ENCODE measurements at places on chromosomes 3 and 15.

- DNase-seq: no peak
Measured at GRCh38 chr3:41431386-41431785, 232.1 kb downstream of the CTNNB1 start.

- DNase-seq: peak; percentile 56
Measured at GRCh38 chr15:90931828-90932659, at the start of gene HDDC3. TSS of gene HDDC3 (minus strand) at chr15:90932549. CDS start at chr15:90932540, 9 bp downstream.

DNA sequence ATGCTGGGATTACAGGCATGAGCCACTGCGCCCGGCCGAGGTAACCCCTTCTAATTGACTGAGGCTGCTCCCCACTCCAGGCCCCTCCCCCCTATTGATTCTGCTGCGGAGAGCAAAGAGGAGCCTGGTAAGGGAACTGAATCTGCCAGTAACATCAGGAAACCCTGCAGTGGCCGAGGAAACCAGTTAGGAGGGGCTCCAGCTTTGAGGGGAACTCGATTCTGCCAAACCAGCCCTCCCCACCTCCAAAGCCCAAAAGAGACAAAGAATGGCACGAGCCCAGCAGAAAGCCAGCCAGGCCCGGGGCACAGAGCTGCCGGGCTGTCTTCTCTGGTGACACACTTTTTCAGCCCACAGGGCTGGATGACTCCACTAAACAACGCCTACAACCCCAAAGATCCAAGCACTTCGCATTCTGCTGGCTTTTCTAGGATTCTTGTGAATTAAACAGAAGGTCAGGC is 15.0 kb upstream of the ACAD9 start:
- DNase-seq: no peak

GRCh38 chr15:88630798-88631463 is 7.9 kb upstream of the ISG20 start:
- no peak for DNase-seq

GRCh38 chr3:171972871-171973348 is 66.5 kb upstream of the FNDC3B start:
- DNase-seq: no peak

GRCh38 chr15:40059821-40060220 is 20.8 kb upstream of the SRP14 start:
- DNase-seq: no peak

DNA sequence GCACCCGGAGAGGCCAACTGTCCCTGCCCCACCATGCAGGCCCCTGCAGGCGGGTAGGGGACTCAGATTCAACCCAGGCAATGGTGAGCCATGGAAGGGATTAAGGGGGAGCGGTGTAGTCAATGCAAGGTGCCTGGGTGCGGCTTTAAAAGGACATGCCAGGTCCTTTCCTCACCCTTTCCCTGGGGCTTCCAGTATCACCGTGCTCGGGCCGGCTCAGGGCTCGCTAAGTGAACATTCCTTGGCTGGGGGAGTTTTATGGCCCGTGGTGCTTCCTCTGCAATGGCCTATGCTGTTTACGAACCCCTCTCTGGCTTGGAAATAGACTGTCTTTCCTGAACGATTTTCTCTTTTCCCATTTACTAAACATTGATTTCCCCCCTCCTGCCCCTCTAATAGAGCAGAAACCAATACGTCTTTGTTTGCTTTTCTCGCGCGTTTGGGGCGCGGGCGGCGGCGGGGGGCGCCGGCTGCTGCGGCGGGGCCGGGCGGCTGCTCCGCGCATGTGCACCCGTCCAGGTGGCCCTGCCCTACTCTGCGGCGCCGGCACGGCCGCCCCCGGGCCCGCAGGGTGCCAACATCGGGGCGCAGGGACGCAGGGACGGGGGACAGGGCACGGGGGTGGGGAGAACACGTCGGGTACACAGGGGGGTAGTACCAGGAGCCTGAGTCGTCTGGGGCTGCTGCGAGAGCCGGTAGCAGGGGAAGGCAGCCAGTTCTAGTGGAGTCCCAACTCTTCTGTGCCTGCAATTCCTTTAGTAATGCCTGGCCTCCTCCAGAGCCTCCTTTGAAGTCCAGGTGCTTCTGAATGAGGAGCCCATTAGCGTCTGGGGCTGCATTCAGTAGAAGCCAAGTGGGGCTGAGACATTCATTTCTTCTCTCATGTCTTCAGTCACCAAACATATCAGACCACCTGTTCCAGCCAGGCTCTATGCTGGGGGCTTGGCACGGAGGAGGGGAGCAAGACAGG is 26.9 kb upstream of the CACNA2D2 start:
- no peak for DNase-seq

DNA sequence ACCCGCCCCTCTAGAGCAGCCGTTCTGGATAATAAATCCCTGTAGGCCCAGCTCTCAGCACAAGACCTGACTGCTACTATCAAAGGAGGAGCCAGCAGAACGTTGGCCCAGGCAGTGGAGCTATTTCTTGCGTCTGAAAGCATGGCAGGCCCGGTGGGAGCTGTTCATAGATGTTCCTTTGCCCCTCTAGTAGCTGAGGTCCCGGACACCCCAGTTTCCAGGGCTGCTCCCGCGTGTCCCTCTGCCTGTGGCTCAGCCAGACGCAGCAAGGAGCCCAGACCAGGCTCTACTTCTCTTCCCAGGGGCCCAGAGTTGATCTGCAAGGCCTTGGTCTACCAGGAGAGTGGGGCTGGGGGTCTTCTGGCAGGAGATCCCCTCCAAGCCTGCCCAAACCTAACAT is 76.1 kb downstream of the FAM174B start:
- no peak for DNase-seq

DNA sequence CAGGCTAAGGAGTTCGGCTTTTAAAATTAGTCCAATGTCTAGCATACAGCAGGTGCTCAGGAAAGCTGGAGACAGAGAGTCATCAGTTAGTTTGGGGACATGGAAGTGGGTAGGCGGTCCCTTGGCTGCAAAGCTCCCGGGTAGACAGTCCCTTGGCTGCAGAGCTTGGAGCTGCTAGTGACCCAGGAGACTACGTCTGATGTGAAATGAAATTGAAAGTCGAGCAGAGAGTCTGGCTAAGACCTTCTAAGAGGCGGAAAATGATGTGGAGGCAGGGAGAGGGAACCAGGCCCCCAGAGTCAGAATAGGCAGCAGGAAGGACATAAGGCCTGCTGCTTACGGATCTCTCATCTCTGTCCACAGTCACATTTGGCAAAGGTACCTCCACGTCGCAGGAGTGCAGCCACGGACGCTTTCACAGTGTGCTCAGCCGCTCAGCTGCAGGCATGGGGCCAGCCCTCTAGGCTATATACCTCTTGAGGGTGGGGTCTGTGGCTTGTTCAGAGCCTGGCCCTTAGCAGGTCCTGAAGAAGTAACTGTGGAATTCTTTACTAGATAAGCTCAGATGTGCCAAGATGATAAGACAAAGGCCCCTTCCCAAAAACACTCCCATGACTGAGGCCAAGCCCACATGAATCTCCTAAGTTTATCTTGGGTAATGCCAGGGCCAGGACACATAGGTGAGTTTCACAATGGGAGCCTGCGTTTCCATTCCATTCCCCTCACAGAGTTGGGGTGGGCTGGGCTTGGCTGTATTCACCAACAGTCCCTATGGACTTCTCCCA is 131.7 kb downstream of the XXYLT1 start:
- no peak for DNase-seq

DNA sequence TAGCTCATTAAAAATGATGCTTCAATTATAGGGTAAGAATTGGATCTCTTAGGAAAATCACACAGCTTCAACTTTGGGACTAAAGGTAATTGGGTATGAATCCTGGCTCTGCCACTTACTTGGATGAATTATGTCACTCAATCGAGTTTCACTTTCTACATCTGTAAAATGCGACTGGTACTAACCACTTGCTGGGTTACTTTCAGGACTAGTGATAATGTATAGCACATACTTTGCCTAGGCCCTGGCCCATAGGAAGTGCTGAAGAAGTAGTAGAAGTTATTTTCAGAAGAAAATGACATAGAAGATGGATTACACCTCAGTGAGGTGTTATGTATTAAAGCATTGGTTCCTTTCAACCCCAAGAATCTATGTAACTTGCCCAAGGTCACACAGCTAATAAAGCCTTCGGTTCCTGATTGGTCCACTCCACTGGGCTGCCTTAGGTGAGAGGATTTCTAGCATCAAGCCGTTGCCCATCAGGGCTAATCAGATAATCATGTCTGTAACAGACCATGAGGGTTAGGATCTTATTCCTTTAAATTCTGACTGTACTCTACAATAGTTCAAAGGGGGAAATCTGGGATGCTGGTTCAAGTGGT is 29.4 kb upstream of the AP4E1 start:
- DNase-seq: no peak

GRCh38 chr3:171850960-171851659 is 8.0 kb downstream of the TMEM212 start:
- DNase-seq: no peak

DNA sequence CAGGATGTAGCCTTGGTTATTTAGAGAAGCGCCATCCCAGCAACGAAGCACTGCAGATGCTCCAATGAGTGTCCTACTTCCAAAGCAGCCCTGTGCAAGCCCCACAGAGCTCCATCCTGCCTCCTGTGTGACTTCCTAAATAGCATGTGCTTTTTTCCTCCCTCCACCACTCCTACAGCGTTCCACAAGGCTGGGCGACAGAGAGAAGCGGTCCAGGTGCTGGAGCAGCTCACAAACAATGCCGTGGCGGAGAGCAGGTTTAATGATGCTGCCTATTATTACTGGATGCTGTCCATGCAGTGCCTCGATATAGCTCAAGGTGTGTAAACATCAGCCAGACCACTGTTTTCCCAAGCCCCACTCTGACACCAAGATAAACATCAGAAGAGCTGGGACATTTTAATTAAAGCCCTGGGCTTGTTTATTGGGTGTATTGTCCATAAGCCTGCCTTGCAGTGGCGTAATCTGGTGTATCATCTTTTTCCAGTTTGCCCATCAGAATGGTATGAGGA is 22.2 kb upstream of the RHO start:
- peak; percentile 86 for DNase-seq

DNA sequence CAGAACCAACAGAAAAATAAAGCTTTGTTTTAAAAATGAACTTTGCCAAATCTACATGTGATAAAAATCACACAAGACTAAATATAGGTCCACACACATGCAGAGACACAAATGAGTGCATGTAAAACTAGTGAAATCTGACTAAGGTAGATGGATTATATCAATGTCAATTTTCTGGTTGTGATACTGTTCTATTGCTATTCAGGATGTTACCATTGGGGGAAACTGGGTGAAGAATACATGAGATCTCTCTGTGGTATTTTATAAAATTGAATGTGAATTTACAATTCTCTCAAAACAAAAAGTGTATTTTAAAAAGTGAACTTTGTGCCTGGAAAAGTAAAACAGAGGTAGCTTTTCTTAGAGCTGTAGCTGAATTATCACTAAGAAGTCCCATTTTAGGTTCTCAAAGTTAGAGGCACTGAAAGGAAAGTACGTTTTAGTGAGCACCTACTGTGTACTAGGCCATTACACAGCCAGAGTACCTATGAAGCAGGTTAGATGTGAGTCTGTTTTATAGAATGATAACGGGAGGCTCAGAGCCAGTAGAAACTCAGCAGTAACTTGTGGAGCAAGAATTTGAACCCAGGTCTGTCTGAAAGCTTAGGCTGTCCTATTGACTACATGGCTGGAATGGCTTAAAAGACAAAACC is 8.2 kb downstream of the GRAMD2A start:
- no peak for DNase-seq

- DNase-seq: no peak
Measured at GRCh38 chr15:33494306-33494705, 183.5 kb downstream of the RYR3 start.

DNA sequence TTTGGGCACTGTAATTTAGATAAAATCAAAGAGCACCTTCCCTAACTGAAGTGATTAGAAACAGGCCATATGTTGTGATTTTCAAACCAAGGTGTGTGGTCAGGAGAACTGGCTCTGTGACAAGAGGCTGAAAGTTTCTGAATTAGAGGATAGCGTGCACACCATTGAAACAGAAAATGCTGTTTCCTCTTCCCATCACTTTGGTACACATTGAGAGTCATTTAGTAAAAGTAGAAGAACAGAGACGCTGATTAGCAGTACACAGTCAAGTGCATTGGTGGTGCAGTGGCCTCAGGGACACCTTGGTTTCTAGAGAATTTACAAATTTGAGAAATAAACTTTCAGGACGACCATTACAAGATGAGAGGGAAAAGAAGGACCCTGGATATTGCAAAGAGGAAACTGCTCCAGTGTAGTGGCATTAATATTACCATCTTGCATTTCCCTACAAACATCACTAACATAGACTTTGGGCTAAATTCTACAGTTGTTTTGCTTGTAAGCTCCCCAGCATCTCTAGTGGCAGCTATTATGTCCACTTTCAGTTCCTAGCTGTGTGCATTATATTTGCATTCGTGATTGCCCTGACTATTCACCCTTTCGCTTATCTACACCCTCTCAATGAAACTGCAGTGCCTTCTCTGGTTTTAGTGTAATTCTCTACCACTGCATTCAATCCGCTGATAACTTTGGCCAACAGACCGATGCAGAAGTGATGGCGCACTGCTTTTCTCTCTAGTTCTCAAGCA is 728.1 kb upstream of the GRM7 start:
- no peak for DNase-seq

DNA sequence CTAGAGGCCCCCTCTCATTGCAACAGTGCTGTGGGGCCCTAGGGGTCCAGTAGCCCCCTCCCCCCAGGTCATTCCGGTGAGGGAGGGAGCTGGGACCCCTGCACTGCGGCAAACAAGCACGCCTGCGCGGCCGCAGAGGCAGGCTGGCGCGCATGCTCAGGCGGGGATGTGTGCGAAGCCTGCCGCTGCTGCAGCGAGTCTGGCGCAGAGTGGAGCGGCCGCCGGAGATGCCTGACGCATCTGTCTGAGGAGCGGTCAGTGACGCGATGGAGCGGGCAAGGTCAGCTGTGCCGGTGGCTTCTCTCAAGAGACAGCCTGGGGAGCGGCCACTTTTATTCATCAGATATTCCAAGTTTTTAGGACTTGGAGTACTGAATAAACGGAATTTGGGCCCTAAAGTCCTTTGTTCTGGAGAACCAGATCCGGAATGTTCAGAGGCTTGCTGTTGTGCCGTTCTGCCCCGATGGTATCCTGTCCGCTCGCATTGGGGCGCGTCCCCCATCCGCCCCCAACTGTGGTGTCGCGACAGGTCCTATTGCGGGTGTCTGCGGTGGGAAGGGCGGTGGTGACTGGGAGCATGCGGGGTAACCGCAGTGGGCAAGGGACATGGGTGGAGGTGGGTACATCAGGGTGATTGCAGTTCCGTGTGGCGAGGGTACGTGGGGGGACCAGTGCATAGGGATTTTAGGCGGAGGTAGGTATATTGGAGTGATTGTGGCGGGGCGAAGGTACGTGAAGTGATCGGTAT is at the start of the genes SNRPN and SNURF:
SNRPN (plus strand) TSS at position 205 of the 748 bp plus-strand sequence. CDS start 19,467 bp downstream, outside the sequence.
SNURF (plus strand) TSS at position 205 of the 748 bp plus-strand sequence; CDS start at position 267, 62 bp downstream.
- DNase-seq: no peak

GRCh38 chr3:10703875-10704274 is 112.2 kb upstream of the SLC6A11 start:
- DNase-seq: no peak

GRCh38 chr15:73150831-73151230 is 98.6 kb downstream of the NEO1 start:
- no peak for DNase-seq

DNA sequence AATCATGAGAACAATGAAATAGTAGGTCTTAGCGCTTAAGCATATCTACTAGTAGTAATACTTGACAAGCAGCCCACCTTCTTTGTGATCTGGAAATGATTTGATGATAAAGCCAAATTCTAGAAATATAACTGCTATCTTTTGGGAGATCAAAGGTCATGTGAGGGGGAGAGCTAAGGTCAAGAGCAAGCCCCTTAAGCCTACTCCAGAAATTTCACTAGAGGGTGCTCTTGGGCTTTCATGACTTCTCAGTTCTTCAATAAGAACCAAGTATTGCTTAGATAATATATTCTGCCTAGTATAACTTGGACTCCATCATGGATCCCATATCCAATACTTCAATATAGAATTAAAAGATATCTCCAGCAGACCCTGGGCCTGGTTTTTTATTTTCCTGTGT is 319.6 kb downstream of the ZBTB20 start:
- peak; percentile 36 for DNase-seq

- DNase-seq: no peak
Measured at GRCh38 chr3:150699068-150699639, 4.6 kb downstream of the ERICH6 start.
